HT-29 (cell line): ENCODE measurements at places on chromosomes 2 and 18. TPM values are rescaled to one million over a fixed set of nuclear protein-coding genes. Genes with fewer than 3 reads are reported as not detected.

The PLEKHB2 gene
- 85.1 and 93.9 TPM in 2 replicates for total RNA-seq

The SP9 gene
- total RNA-seq: not detected in 2 replicates

The TEKT4 gene
- total RNA-seq: not detected in 2 replicates

The ABCB11 gene
- total RNA-seq: 0.08 TPM in 1 of 2 replicates, not detected in the other

The SLC30A3 gene
- not detected in 2 replicates for total RNA-seq

The EVA1A gene
- not detected in 2 replicates for total RNA-seq

The IL36B gene
- not detected in 2 replicates for total RNA-seq

The LAMA3 gene
- total RNA-seq: 8.6 and 9.5 TPM in 2 replicates

The IL1B gene
- total RNA-seq: 0.13 and 0.20 TPM in 2 replicates

The PSMA8 gene
- total RNA-seq: not detected in 2 replicates

The FAM117B gene
- 6.5 and 9.9 TPM in 2 replicates for total RNA-seq

DNA sequence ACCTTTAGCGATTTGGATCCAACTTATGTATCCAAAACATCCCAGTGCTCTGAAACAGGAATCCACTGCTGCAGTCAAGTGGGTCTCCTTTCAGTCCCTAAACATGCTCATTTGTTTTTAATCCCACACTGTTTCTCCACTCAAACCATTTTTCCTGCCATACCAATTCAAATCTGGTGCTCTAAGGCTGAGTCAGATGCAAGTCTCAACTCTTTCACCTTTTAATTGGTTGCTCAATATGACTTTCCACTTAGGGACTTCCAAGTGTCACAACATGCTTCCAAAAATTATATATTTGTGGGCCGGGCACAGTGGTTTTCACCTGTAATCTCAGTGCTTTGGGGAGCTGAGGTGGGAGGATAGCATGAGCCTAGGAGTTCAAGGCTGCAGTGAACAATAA lies 113.4 kb upstream of the TANK start:
- DNase-seq: no peak

GRCh38 chr2:114127372-114127771 lies 237.5 kb downstream of the ACTR3 start:
- no peak for DNase-seq

DNA sequence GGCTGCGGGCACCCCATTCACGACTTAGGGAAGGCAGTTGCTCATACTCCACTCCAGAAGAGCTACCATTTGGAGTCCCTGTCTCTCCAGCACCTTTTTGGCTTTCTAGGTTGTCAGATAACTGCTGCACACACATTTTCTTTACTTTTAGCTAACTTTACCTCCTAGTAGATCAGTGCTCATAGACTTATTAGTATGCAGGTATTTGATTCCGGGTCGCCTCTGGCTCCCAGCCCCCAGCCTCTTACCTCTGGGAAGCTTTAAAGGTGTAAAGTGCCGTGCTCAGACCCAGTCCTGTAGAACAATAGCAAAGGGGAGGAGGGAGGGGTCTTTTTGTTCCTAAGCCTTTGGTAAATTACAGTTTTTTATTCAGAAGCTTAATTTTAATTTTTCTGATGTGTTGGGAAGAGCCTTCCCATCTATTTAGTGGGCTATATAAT lies 102.9 kb downstream of the SPTBN1 start:
- peak; percentile 56 for DNase-seq

- no peak for DNase-seq
Observed at GRCh38 chr2:74424139-74424992, 2.8 kb downstream of the WDR54 start.

- DNase-seq: no peak
Observed at GRCh38 chr2:36477746-36478145, 120.2 kb downstream of the FEZ2 start.

DNA sequence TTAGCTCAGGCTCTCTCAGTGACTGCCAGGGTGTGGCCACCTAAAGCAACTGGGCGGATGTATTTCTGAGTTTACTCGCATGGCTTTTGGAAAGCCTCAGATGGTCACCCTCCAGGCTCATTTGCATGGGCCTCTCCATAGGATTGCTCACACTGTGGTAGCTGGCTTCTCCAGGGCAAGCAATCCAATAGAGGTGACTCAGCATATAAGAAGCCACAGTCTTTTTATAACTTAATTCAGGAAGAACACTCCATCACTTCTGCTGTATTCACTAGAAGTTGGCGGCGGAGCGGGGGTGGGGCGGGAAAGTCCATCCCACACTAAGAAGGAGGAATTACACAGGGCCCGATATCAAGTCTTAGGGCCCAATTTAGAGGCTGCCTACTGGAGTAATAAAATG lies 3.6 kb upstream of the DOK6 start:
- DNase-seq: no peak

- no peak for DNase-seq
Observed at GRCh38 chr2:67828066-67828465, 234.7 kb downstream of the C1D start.

DNA sequence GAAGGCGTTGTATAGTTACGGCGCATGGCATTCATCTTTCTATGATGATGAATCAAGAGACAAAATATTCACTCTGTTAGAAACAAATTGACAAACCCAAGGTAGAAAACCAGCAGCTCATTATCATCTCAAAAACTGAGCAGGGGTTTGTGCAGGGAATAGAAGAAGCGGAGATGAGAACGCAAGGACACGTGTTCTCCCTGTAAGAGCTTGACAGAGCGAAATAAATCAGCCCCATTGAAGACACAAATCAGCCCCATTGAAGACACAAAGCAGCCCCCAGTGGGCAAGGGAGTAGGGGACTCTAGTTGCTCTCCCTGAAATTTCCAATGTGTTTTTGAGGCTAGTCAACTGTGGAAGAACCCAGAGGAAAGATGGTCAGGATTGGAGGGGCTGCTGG lies 199.2 kb downstream of the EPHA4 start:
- DNase-seq: no peak

DNA sequence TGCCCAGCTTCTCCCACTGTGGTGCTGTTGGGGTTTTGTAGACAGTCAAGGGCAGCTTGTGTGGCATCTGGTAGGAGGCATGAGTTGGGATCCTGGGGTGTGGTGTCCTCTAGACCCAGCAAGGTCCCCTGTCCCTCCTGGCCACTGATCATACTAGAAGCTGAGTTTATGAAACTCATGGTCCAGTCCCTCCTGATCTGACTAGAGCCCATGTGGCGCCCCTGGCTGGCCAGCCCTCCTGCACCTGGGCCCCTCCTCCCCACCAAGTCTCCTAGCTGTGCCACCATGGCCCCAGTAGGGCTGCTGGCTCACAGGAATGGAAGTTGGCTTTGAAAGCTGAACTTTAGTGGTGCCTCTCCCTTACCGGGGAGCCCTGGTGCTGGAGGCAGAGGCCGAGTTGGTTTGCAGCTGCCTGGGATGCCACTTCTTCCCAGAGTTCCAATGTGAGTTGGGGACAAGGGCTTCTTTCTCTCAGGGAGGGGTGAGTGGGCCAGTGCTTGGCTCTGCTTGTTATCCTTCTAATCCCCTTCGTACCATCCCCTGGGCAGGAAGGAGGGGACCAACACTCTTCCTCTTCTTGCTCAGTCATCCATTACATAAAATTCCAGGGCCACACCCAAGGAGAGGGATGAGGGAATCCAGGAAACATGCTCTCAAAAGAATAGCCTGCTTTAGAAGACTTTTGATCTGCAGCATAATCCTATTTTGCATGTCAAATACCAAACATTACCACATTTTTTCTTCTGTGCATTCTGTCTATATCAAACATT lies 37.5 kb upstream of the HAAO start:
- DNase-seq: no peak

GRCh38 chr2:197215748-197216360 lies 94.7 kb downstream of the ANKRD44 start:
- DNase-seq: no peak

DNA sequence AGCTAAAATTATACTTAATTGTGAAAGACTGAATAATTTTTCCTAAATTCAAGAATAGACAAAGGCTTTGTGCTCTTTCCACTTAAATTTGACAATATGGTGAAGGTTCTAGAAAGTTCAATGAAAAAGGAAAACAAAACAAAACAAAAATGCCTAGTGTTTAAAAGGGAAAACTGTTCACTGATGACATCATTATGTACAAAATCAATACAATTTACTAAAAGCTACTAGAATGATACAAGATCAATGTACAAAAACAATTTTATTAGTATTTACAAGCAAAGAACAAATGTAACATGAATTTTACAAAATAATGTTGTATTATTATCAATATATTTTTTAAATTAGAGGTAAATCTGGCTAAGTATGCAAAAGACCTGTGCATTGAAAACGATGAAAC lies 499.1 kb upstream of the FSIP2 start:
- DNase-seq: no peak

DNA sequence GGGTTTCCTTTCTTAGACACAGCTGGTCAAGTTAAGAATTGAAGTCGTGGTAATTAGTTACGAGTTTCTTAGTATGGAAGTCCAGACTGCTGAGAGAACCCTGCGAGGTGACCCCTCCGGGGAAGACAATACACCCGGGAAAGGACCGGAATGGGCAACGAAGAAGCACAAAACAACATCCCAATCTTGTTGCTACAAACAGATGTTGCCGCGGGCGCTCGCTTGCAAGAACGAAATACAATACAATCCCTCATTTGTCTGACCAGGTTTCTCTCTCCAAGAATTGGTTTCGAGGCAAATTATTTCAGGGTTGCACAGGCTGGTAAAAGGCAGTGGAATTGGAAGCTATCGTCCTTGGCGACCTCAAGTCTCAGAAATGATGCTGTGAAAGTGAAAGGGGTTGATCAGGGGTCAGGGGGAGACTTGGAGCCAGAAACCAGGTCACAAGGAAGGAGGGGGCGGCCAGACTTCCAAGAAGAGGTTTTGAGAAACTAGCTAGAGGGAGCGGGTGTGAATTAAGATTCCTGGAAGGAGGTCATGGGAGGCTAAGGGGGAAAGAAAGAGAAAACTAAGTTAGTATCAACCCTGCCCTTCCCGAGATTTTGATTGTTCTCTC lies 401.9 kb downstream of the HRH4 start:
- no peak for DNase-seq

DNA sequence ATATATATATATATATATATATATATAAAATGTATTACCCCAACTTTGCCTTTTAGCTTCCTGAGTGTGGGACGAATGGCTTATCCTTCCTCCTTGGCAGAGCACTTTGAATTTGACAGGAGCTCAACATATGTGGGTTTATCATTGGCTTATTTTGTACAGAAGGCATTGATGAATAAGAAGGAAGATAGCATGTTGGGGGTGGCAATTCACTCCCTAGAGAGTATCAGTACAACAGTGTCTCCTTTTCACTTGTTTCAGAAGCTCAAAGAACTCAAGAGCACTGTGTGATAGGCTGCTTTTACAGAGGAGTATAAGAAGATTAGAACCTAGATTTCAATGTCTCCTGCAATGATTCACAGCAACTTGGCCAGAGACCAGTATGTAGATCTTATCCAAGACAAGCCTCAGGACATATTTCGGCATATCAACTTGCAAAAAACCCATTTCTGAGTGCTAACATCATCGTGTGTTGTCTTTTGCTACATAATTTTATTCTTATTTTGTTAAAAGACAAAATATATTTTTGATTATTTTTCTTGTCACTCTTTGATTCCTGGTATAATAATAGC lies 345.8 kb downstream of the SOCS6 start:
- DNase-seq: no peak

- no peak for DNase-seq
Observed at GRCh38 chr2:222544661-222545060, 111.2 kb downstream of the FARSB start.

- no peak for DNase-seq
Observed at GRCh38 chr18:50284255-50284885, 3.0 kb upstream of the MBD1 start.

- no peak for DNase-seq
Observed at GRCh38 chr2:44083054-44083453, 85.6 kb upstream of the PPM1B start.

GRCh38 chr2:65294136-65294535 lies 66.5 kb downstream of the ACTR2 start:
- DNase-seq: no peak

- no peak for DNase-seq
Observed at GRCh38 chr2:139685090-139685983, 905.1 kb upstream of the NXPH2 start.
